ENCODE measurements at places on chromosomes 3 and 15.

GRCh38 chr15:77984446-77984861 lies 93.1 kb downstream of the TBC1D2B start:
- no peak for DNase-seq

DNA sequence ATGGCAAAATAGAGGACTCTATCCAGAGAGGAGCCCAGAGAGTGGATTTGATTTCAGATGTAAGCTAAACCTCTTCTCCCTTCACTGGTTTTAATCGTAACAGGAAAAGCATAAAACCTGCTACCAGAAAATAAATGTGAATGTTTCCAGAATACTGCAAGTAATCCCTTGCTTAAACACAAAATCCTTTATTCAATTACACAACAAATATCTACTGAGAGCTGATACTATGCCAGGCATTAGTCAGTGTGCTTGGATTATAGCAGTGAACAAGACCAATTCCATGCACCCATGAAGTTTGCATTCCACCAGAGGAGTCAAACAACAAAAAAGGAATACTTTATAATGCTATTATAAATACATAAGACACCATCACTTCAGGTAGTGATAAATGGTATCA lies 15.1 kb downstream of the AVEN start:
- no peak for DNase-seq

DNA sequence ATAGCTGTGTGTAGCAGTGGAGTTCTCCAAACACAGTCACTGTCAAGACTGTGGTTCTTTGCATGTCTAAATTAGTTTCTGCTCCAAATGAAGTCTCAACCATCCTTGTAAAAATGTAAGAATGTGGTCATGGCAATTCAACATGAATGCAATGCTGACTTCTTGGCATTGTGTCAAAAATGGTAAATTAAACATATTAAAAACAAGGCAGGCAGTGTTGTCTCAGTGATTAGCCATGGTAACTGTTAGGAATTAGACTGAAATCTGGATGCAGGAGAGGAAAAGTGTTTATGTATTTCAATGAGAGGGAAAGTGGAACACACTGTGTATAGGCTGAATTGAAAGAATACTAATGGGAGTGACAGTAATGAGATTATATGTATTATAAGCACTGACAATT lies 597.2 kb downstream of the EDEM1 start:
- DNase-seq: peak; percentile 69

GRCh38 chr3:71171247-71171646 lies 412.3 kb downstream of the FOXP1 start:
- DNase-seq: no peak

GRCh38 chr15:68693071-68693470 lies 114.3 kb downstream of the CORO2B start:
- no peak for DNase-seq

DNA sequence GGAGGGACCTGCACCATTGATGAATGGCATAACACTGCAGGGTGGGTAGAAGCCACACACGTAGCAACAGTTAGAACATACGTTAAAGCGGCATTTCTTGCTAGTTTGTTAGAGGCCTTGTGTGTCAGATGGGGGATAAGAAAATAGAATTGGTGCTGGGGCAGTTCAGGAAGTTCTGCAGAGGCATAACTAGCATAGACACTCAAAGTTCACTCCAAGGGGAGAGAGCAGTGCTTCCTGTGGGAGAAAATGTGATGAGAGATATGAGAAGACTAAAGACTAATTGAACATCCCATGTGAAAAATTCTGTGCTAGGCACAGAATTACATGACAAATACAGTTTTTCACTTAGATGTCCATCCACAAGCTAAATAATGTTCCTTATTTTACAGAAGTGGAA lies 327.1 kb downstream of the ZNF621 start:
- no peak for DNase-seq

DNA sequence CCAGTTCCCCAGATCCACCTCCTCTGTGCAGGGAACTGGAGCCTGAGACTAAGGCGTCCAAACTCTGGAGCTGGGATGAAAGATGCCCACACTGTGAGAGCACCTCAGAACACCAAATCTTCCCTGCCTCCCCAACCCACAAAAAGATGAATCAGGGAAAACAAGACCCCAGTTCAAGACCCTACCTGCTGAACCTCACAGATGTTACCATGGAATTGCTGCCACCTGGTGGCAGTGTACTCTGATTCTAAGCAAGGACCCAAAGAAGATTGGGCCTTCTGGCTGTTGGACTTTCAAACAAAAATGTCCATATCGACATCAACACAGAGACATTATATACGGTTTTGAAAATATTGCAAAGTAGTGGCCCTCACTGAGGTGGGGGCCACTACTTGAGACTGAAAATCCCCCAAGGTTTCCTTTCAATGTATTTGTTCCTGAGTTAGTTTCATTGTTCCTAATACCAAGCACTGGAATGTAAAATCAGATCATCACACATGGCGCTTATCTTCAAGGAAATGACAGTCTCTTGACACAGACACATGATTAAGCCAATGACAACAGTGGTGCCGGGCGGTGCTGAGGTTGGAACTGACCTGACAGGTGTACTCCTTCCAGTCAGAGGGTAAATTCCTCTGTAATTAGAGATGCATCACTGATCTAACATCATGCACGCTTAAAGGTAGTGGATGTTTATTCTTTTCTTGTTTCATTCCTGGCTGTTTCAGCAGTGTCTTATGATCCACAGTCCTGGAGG lies 67.6 kb downstream of the SLC6A11 start:
- peak; percentile 51 for DNase-seq

DNA sequence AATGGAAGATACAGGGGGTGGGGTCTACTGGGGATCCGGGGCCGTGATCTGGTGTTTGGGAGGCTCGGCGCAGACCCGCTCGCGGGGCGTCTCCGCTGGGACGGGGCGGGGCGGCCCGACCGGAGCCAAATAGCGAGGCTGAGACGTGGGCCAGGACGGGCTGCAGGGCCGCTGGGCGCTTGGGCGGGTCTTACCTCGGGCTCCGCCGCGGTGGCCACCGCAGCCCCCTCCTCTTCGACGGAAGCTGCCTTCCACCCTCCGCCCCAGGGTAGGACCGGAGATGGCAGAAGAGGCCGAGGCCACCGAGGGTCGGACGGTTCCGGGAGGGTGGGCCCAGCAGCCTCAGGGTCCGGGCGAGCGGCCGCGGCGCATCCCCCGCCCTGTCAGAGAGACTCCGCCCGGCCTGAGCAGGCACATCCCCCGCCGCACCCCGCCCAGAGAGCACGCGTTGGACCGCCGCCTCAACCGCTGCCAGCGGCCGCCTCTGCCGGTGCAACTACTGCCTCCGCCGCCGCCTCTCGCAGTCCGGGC lies 399 bp downstream of the MYO9A start:
- peak; percentile 82 for DNase-seq

DNA sequence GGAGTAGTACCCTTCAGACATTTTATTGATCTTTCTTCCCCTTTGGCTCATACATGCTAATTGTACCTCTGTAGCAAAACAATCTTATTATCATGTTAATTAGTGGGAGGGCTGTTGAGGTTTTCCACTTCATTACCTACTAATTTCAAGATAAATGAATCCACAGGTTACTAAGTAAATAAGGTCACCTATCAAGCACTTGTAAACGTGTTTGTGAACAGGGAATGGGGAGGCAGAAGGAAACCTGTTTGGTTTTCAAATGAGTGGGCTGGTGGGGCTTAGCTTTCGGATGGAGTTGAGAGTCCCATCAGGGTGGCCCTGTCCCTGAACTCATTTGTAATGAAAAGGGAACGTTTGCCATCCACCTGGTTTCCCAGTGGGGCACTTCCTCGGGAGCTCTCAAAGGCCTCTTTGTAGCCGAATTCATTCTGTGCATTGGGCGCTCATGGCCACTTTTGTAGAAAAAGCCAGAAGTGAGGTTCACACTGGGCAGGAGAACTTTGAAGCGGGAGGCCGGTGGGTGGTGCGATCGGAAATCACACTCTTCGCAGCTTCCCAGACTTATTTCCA lies 419.8 kb upstream of the NR2F2 start:
- DNase-seq: no peak

- DNase-seq: peak; percentile 86
Observed at GRCh38 chr3:42936157-42936981, 30.4 kb downstream of the ZNF662 start.

DNA sequence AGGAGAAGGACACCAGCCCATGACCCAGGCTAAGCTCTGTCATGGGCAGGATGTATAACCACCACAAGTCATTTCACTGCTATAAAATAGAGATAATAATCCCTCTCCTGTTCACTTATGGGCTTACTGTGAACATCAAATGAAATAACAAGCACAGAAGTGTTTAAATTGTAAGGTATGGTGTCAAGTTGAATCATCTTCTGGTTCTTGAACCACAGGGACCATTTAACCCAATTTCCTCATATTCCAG lies 44.3 kb upstream of the TLE3 start:
- no peak for DNase-seq

DNA sequence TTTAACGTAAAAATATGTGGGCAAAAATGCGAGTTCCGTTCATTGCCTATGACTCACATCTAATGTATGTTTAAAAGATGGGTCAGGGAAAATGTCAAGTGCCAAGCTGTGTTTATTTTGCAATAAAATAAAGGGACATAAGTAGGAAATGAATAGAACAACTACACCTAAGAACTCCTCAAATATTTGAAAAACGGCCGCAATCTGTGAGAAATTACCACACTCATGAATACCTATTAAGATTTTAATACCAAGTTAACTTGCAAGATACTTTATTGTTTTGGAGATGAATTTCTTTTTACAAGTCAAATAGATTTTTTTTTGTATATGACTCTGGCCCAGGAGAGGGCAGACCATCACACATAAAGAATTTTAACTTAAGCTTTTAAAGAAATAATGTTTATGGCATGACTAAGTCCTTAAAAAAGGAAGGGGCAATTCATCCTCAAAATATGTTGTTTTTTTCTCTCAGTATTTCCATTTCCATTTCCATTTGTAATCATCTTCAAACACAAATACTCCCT lies 152.7 kb downstream of the SUCNR1 start:
- DNase-seq: peak; percentile 3

- no peak for DNase-seq
Observed at GRCh38 chr15:70275461-70276138, 177.9 kb upstream of the TLE3 start.

DNA sequence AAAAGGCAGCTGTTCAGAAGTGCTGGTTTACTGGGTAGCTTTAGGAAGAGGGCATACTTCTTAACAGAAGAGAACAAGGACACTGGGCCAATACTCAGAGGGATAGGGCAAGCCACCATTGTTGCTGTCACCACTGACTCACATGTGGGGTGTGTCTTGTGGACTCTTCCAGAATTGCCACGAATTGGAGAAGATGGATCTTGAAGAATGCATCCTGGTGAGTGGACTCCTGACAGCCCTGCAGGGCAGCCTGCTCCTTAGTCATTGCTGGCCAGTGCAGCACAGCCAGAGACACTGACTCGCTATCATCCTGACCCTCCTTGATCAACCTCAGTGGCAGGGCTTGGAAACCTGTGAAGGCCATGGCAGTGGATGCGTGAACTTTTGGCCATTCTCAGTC lies 62.3 kb downstream of the UBP1 start:
- no peak for DNase-seq

DNA sequence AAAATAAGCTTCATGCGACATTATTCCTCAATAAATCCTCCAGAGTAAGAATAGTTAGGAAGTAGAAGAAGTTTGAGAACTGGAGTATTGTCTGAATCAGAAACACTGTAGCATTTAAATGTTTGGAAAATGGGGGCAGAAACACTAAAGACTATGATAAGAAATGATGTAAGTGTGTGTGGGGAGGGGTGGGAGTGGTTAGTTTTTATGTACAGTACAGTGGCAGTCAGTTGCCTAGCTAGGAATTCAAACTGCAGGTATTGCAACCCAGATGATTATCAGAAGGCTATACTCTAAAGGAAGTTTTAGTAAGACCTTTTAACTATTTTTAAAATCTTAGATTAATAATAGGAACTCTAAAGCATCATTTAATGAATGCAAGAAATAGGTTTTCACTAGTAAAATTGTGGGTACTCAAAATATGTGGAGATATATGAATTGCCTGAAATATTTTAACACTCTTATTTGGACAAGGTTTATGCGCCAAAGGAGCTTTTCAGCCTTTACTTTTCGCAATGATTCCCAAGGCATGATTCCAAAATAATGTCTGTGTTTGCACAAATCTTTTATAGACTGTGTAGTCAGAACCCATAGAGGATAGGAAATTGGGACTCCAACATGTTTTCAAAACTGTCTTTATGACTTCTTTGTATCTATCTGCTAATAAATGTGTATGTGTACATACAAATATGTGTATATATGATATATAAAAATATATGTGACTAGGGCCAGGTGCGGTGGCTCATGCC lies 8.0 kb upstream of the CCDC50 start:
- no peak for DNase-seq

- no peak for DNase-seq
Observed at GRCh38 chr3:156321945-156322344, 201.6 kb downstream of the KCNAB1 start.

GRCh38 chr15:66138892-66139590 lies 114.5 kb downstream of the MEGF11 start:
- DNase-seq: no peak

Measured in eye (tissue), 1 donor.